Natural killer cell treated with Interleukin-12 subunit alpha and Interleukin-12 subunit beta and Interleukin-15 and Interleukin-18, amount 100 ng/mL, for 72 hours (primary cell): ENCODE measurements at places on chromosomes 2 and 18. TPM values are rescaled to one million over a fixed set of nuclear protein-coding genes. Genes with fewer than 3 reads are reported as not detected.

- DNase-seq: no peak
Observed at GRCh38 chr2:31335921-31336585, 78.5 kb downstream of the XDH start.

DNA sequence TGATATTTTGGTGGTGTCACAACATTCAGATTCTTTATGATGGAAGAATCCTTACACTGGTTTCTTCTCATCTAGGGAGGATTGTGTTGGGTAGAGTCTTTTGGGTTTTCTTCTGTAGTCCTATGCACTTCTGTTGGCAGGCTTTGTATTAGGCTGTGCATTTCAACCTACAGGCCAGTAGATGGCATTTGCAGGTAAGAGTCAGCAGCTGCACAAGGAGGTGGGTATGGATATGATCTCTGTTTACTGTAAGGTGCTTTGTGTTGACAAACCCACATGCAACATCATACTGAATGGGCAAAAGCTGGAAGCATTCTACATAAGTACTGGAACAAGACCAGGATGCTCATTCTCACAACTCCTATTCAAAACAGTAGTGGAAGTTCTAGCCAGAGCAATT is 656.8 kb downstream of the METTL4 start:
- DNase-seq: no peak

Gene LYPD6
- not detected for total RNA-seq

DNA sequence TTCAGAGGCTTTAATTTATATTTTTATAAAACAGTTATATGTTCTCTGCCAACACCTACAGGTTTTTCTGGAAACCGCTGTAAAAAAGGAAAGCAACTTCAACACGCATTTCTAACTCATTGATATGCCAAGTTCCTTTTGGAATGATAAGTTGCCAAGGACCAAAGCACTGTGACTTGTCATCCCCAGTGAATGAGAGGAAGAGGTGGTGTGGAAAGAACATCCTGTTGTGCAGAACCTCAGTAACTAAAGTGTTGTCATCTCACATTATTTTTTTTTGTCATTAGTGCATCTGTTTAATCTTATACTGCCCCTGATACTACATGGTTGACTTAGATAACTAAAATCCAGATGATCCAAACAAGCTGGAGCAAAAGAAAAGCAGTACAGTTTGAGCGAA is 96.0 kb upstream of the NEUROD1 start:
- DNase-seq: no peak

- no peak for DNase-seq
Observed at GRCh38 chr18:22213333-22213973, 44.1 kb downstream of the GATA6 start.

GRCh38 chr2:219243291-219243761 is 1.9 kb downstream of the GLB1L start:
- DNase-seq: no peak

Gene DRC1
- total RNA-seq: not detected

GRCh38 chr2:160609346-160609745 is 115.7 kb upstream of the RBMS1 start:
- DNase-seq: no peak

GRCh38 chr2:37323781-37324535 is 675 bp downstream of the PRKD3 start:
- DNase-seq: peak; percentile 62

- DNase-seq: no peak
Observed at GRCh38 chr2:201696151-201696659, 2.2 kb downstream of the MPP4 start.

DNA sequence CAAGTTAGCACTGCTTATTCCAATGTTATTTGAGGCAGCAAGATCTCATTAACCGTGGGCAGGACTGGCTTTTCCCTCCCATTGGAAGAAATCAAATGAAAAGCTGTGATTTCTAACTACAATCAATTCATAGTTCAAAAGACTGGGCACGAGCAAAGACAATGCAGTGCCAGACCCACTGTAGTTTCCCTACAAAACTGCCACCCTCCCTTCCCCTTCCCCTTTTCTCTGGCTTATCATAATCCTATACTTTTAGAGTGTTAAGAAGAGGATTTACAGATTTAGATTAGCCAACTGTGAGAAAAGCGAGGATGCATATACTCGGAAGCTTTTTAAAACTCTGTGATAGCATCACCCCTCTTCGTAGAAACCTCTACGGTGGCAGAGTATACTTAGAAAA is 260.4 kb downstream of the STK39 start:
- DNase-seq: no peak

DNA sequence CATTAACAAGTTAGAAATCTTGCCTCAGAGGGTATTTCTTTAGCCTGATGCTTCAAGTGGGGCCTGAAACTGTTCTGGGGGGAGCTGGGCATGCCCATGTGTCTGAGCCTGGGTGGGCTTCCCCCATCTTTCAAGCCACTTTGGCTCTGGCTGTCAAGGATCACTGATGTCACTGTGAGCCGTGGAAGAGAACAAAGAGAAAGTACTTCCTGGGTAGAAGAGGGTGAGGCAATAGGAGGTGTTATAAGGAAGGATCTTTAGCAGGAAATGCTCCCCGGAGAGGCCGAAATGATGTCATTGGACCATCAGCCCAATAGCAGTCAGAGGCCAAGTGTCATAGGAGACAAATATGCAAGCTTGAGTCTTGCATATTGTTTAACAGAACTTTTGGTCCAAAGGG is 228.4 kb upstream of the MEX3C start:
- no peak for DNase-seq

GRCh38 chr2:80288576-80288975 is 16.0 kb downstream of the LRRTM1 start:
- no peak for DNase-seq

- no peak for DNase-seq
Observed at GRCh38 chr2:26504002-26504401, 26.1 kb upstream of the OTOF start.

Gene CAPN14
- 0.43 TPM for total RNA-seq

Gene BOLL
- not detected for total RNA-seq

- DNase-seq: no peak
Observed at GRCh38 chr2:158936978-158937377, 31.5 kb upstream of the TANC1 start.

Gene ALMS1
- 20.4 TPM for total RNA-seq

Gene FIGN
- total RNA-seq: not detected

Gene PKP4
- total RNA-seq: 54.4 TPM

DNA sequence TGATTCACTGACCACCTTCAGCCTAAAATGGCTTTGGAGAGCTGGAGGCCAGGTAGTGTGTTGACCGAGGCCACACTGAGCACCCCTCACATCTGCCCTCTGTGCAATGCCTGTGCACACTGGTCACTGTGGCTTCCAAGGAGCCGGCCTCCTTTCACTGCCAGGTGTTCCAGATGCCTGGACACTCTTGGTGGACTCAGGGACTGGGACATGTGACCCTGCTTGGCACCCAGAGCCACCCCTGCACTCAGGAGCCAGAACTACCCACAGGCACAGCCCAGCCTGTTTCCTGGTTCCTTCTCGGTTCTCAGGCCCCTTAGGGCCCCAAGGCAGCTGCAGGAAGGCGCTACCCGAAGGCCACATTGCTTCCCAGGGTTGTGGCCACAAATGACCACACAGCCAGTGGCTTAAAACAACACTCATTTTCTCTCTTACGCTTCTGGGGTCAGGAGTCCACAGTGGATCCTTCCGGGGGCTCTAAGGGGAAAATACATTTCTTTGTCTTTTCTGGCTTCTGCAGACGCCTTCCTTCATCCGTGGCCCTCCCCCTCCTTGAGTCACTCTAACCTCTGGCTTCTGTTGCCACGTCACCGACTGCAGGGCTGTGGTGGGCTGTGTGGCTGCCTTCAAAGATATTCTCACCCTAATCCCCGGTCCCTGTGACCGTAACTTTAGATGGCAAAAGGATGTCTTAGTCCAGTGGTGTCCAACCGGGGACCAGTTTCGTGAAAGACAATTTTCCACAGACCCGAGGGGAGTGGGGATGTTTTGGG is 78.6 kb downstream of the ASB1 start:
- no peak for DNase-seq

DNA sequence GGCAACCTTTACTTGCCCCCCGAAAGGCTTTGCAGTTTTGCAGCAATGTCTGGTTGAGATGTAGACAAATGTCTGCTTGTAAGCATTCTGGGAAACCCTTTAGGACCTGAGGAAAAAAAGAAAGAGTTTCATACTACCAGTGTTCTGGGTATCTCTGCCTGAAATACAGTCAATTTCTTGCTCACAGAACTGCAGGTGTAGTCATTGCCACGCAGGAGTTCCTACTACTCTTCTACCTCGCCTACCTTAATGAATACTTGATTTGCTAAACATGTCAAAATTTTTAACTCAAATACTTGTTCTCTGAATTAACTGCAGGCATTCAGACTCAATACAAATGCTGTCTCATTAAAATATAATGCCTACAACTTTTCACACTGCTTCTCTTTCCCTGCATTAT is 56.4 kb downstream of the GCA start:
- DNase-seq: no peak

DNA sequence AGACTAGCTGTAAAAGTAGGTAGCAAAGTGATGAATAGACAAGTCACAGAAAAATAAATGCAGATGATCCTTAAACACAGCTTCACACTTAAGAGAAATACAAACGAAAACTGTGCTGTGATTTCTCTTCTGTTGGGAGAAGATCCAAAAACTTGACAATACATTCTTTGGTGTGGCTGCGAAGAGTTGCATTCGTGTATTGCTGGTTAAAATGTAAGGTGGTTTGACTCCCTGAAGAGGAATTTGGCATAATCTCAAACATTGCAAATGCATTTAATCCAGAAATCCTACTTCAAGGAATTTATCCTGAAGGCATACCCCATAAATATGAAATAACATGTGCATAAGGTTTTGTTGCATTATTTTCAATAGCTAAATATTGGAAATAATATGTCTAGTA is 7.1 kb downstream of the CCNYL1 start:
- DNase-seq: no peak
